ENCODE measurements at places on chromosomes 7 and 10. TPM values are rescaled to one million over a fixed set of nuclear protein-coding genes. Genes with fewer than 3 reads are reported as not detected.

The CFAP58 gene
- polyA plus RNA-seq: 1.2 TPM

The CYP26C1 gene
- not detected for polyA plus RNA-seq

DNA sequence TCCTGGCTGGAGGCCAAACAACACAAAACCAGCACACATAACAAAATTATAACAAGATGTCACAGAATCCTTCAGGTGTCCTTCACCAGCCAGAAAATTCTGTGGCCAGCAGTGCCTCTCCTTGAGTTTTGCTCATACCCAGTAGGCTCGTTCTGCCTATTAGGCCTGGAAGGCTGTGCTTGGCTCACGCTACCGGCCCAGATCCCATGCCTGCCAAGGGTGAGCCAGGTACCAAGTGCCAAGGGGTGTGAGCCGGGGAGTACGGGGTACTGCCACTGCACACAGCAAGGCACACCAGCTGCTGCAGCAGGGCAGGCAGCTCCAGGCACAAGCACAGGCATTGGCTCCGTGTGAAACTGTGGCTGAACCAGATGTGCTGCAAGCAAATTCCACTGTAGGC lies 1562.0 kb downstream of the REEP3 start:
- no peak for DNase-seq

- no peak for DNase-seq
Measured at GRCh38 chr7:158516524-158516923, 71.1 kb downstream of the PTPRN2 start.

DNA sequence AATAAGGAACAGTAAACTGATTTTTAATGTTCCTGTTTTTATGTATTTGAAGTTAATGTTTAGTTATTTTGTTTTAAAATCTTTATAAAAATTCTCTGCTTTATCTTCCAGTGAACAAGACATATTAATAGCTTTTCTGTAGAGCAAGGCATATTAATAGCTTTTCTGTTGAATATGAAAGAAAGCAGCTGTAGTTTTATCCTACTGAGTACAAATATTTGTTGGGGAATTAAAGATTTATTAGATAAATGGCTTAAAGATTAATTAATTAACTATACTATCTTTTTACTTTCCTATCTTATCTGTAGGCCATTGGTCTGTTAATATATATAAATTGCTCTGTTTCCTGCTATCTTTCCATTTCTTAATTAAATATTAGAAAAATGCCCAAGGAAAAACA lies 299.6 kb downstream of the ADK start:
- DNase-seq: no peak

DNA sequence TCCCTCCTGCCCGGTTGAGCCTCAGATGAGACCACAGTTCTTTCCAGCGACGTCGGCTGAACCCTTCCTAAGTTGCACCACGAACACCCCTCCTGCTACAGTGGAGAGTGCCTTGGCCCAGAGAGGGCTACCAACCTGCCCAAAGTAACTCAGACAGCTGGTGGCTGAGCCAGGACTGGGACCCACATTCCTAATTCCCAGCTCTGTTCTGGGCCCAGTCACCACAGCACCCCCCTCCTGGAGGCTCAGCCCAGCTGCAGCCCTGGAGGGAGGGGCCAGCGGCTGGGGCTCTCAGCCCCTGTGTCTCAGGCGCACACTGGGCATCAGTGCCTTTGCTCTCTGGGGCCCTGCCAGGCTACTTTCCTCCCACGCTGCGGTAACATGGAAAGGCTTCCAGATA lies 10.6 kb downstream of the ATP6V1F start:
- DNase-seq: no peak

DNA sequence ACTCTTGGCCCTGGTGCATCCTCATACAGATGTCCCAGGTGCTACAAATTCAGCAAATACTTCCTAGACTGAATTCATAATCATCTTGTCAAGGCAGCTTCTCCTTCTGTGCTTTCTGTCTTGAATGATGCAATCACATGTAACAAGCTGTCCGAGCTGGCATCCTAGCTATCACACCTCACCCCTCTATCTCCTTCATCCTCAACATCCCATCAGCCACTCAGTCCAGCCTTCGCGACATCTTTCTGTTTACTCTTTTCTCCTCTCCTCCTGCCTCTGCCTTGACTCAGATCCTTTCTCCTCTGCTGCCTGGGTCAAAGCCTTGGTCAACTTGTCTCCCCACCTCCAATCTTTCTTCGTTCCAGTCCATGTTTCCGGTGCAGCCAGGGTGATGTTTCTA lies 240.4 kb upstream of the CELF2 start:
- DNase-seq: no peak

DNA sequence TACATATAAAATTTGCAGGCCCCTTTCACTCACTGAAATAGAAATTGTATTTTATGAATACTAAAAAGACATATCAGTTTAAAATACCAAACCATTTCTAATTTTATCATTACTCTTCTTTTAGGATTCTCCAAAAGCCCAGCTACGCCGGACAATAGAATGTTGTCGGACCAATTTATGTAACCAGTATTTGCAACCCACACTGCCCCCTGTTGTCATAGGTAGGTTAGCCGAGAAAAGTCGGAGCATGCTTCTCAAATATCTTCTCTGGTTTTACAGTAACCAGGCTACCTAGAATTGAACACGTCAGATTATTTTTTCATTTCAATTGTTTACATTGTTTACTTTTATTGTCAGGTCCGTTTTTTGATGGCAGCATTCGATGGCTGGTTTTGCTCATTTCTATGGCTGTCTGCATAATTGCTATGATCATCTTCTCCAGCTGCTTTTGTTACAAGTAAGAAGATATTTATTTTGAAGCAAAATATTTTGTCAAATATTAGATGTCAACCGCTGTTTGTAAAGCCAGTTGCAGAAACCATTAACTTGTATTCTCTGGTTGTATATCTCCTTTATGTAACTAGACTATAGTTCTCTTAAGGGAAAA lies 57.6 kb downstream of the MMRN2 start:
- DNase-seq: peak; percentile 76

All from muscle of arm (tissue), 14 donors.